ENCODE measurements at places on chromosomes 12 and 14.

- no peak for DNase-seq
Observed at GRCh38 chr12:130299574-130299973, 38.1 kb upstream of the PIWIL1 start.

DNA sequence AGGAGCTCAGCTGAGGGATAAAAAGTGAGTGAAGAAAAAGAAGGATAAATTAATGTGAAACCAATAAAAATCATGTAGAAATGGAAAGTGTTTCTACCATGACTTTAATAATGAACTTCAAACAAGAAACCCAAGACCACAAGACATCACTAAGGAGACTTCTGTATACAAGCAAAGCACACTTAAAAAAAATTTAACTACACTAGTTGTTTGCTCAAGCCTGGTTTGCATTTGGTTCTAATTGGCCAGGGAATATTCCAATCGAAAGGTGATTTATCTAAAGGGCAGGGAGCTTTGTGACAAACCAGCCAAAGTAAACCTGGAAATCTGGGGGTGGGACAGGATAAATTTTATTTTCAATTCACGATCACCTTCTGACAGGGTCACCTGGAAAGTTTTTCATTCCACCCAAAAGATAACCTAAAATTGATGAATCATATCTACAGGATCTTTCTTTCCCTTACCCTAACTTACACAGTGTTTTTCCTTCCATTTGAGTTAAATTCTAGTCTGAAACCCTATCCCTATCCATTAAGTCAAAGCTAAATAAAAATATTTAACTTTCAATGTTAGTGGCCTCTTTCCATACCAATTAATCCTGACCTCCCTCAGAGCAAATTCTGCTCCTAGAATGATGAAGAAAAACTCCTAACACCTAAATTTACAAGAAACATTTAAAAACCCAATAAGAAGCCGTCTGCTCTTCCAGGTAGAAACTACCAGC lies 2.6 kb downstream of the EGLN3 start:
- DNase-seq = no peak

DNA sequence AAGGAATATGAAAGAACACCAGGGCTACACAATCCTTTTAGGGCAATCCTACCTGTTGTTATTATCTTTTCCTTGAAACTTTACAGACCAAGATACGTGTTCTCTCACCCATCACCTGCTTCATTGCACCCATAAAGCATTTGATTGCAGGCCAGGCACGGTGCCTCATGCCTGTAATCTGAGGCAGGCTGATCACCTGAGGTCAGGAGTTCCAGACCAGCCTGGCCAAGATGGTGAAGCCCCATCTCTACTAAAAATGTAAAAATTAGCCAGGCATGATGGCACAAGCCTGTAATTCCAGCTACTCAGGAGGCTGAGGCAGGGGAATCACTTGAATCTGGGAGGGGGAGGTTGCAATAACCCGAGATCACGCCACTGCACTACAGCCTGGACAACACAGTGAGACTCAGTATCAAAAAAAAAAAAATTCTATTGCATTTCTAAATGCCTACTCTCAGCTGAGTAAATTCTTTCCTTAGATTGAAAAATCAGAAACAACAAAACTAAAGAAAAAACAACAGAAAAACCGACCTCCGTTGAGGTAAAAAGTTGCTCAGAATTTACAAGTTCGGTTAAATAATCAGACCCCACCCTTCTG lies 183.7 kb upstream of the TMEM132C start:
- DNase-seq = no peak

DNA sequence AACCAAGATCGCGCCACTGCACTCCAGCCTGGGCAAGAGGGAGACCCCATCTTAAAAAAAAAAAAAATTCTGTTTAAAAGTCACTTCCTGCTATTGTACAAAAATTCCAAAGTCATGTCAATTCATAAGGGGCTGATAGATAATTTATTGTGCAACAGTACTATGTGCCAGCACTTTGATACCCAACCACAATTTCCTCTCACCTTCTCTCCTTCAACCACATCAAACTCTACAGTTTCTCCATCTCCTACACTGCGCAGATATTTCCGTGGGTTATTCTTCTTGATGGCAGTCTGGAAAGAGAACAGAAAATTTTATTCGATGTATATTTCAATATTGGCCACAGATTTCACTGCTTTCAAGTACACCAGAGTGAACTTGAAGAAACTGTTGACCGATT lies 7.6 kb downstream of the YBX3 start:
- DNase-seq = no peak

- no peak for DNase-seq
Observed at GRCh38 chr12:93010461-93010860, 81.4 kb upstream of the EEA1 start.

All from activated CD8-positive, alpha-beta memory T cell treated with anti-CD3 and anti-CD28 coated beads for 1 hour (primary cell).